ENCODE measurements at places on chromosomes 1 and 21.
A peak's percentile ranks its signal among the peaks of the same experiment; 100 is the strongest.

- DNase-seq: no peak
Measured at GRCh38 chr1:17065666-17066065, 11.8 kb upstream of the SDHB start.

- no peak for DNase-seq
Measured at GRCh38 chr1:75135573-75136194, 1.5 kb downstream of the LHX8 start.

GRCh38 chr1:110356379-110356778 lies 17.2 kb downstream of the RBM15 start:
- DNase-seq: no peak

DNA sequence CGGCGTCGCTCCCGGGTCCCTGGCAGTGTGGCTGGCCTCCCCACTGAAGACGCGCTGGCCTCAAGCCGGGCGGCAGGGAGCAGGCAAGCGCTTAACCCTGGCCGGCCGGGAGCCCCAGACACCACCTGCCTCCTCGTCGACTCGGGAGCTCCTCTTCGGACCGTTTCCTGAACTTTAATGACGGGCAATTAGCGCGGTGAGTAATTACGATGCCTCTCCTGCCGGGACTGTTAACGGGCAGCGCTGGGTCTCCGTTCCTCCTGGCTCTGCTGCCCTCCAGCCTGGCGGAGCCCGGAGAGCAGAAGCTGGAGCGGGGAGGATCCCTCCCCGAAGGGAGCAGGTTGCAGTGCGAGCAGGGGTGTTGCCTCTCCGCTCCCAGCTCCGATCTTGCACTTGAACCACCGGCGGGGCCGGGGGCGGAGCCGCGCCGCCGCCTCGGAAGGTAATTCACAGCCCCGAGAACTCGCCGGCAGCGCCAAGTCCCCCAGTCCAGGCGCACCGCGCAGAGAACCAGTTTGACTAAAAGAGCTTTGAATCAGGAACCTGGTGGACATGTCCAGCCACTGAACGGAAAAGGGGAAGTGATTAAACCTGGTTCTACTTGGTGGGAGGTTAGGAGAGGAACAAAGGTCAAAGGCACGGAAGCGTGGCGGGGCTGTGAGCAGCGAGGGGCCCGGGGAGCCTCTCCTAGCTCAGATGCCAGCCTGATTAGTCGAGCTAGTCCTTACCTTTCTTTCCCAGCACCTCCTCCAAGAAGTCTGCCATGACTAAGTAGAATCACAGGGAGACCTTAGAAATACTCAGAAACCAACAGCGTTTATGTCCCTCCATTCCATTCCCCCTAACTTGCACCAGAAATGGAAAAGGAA lies 18.3 kb upstream of the PLEKHA6 start:
- DNase-seq: no peak

DNA sequence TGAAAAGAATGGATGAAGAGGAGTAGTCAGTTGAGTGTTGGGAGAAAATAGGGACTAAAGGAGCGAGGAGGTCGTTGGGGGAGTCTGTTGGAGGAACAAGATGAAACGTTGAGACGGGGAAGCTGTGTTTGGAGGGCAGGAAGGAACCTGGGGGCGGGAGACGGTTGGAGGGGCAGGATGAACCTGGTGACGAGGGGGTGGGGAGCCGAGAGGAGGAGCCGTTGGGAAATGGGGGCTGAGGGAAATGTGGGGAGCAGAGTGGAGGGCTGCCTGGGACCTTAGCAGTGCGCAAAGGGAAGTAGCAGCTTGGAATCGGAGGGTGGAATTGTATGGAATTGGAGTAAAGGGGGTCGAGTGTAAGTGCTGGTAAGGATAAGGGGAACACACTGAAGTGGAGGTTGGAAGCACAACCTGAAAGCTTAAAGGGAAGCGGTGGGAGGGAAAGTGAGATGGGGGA lies 630 bp downstream of the MTF2 start:
- DNase-seq: peak; percentile 7

DNA sequence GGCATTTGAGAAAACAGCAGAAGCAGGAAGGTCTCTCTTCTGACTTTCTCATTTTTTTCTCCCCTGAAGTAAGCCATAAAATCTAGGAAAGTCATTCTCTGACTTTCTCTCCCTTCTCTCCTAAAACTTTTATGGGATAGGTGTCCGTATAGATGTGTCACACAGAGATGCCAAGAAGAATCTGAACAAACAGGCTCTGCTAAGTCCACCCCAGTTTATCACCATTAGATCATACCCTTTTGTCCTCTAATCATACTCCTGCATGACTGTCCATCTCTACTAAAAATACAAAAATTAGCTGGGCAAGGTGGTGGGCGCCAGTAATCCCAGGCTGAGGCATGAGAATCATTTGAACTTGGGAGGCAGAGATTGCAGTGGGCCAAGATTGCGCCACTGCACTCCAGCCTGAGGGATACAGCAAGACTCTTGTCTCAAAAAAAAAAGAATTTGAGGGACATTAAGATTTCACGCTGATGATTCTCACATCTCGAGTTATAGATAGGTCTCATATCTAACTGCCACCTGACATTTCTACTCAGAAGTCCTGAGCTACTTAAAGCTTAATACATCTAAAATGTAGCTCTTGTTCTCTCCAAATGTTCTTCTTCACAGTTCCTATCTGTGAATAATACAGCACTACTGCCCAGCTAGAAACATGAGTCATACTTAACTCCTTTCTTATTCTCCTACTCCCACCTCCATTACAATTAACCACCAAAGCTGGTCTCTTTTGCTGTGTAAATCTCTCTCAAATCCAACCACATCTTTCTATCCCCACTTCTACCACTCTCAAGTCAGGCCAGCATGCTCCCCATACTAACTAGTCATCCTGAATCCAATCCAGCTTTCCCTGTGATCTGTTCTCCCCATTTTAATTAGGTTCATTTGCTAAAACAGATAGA lies 47.7 kb downstream of the ZNF644 start:
- peak; percentile 33 for DNase-seq

GRCh38 chr1:224189561-224189960 lies 6.5 kb downstream of the DEGS1 start:
- peak; percentile 37 for DNase-seq

- peak; percentile 47 for DNase-seq
Measured at GRCh38 chr1:179228783-179229213, 679 bp downstream of the ABL2 start.

- DNase-seq: peak; percentile 67
Measured at GRCh38 chr1:111769517-111770146, 13.9 kb downstream of the DDX20 start.

DNA sequence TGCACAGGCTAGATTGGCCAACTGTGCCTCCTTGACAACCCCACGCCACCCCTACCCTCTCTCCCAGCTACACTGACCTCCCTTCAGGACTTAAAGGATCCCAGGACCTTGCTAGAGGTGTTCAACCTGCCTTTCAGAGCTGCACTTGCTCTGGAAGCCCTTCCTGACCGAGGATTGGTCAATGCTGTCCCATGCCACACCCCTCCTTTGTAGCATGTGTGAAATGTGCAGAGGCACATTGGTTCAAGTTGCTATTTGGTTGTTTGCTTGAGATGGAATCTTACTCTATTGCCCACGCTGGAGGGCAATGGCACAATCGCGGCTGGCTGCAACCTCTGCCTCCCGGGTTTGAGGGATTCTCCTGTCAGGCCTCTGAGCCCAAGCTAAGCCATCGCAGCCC lies 21.8 kb downstream of the ACTA1 start:
- no peak for DNase-seq

GRCh38 chr1:151267760-151268159 lies 13.2 kb downstream of the PSMD4 start:
- no peak for DNase-seq

DNA sequence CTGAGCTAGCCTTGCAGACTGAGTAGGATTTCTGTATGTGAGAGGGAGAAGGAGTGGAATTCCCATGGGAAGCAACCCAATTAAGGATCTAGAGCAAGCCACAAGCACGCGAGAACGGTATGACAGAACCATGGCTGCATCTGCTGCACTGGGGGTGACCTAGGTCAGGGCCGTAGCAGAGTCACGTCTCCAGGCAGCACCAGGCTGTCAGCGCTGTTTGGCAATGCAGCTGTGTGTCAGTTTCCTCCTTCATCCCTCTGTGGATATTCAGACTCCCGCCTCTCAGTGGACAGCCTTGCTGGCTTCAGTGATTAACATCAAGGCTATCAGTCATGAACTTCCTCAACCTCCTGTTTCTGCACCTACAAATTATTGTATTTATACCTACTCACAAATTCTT lies 118.1 kb upstream of the PPP2R5A start:
- DNase-seq: peak; percentile 81

GRCh38 chr21:44463724-44464123 lies 8.4 kb downstream of the LRRC3 start:
- DNase-seq: no peak

GRCh38 chr1:234271243-234271606 lies 102.0 kb upstream of the COA6 start:
- DNase-seq: no peak

DNA sequence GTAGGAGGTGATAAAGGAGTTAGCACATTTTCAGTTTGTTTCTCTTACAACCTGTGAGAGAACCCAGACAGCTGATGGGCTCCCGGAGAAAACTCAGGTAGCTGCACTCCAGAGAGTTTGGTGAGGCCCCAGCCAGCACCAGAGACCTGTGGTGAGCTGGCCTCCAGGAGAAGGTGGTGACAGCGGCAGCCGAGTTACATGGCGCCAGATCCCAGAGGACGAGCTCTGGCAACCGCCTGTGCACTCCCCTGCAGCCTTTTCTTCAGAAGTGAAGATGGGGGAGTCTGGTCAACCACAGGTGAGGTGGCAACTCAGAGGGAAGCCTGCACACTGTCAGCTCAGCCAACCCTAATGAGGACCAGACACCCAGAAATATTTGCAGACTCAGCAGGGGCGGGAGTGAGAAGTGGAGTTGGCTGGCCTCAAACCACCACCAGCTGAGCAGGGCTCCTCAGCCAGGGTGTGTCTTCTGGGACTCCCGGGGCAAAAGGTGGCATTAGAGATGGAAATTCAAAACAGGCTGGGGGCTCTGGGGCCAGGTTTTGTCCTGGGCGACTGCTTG lies 209.7 kb downstream of the SETD4 start:
- DNase-seq: peak; percentile 24

GRCh38 chr1:32773018-32773763 lies 44.0 kb downstream of the YARS1 start:
- peak; percentile 72 for DNase-seq

DNA sequence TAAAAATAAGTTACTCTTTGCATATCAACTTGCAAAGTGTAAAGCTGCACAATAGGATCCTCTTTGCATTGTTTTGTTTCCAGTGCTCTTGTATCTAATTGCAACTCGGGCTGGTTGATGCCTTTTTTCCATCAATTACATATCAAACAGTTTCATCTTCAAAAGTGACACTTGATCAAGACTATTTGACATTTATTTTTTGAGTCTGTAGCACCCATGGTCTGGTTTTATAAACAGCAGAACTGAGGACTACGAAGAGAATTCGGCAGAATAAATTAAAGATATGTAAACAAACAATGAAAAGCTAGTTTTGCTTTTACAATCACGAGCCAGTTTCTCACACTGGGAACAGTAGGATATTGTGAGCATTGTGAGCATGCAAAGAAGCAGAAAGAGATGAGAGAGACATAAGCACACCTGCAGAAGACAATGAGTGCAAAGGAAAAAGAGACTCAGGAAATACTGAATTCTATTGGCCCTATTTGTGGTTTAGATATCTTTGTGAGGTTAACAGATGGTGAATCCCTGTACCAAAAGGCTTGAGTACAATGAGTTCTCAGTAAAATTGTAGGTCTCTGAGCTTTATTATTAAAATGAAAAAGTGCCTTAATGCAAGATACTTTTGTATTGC lies 45.4 kb downstream of the RPL5 start:
- DNase-seq: no peak

GRCh38 chr1:231376875-231377549 lies 38.9 kb downstream of the SPRTN start:
- DNase-seq: no peak

GRCh38 chr1:175802407-175803123 lies 59.2 kb upstream of the TNR start:
- DNase-seq: no peak

GRCh38 chr1:202589190-202589930 lies 120.9 kb downstream of the SYT2 start:
- DNase-seq: peak; percentile 100

DNA sequence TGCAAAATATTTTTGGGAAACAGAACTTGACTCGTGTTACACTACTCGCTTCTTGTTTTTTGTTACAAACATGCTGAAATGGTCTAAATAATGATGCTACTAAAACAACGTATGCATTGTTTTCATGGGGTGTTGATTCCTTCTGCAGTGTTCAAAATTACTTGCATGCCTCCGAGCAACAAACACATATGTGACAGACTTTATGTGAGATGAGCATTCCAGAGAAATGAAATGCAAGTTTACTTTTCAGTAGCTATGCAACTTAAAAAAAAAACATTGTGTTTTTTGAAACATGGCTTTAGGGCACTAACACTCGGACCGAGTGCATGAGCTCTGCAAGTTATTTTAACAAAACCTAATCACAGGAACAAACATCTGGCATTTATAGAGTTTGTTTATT lies 84.8 kb downstream of the CAMTA1 start:
- peak; percentile 57 for DNase-seq

- DNase-seq: peak; percentile 91
Measured at GRCh38 chr1:209106237-209106741, 477.2 kb upstream of the CAMK1G start.

DNA sequence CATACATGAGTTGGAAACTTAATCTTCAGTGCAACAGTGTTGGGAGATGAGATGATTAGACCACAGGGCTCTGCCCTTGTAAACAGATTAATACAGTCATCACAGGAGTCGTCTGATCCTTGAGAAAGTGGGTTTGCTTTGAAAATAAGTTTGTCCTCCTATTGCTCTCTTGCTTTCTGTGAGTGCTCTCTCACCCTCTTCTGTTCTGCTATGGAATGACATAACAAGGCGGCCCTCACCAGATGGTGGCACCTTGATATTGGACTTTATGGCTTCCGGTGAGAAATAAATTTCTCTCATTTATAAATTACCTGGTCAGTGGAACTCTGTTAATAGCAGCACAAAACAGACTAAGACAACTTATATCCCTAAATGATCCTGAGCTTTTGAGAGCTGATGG lies 353.6 kb downstream of the BRINP3 start:
- no peak for DNase-seq

DNA sequence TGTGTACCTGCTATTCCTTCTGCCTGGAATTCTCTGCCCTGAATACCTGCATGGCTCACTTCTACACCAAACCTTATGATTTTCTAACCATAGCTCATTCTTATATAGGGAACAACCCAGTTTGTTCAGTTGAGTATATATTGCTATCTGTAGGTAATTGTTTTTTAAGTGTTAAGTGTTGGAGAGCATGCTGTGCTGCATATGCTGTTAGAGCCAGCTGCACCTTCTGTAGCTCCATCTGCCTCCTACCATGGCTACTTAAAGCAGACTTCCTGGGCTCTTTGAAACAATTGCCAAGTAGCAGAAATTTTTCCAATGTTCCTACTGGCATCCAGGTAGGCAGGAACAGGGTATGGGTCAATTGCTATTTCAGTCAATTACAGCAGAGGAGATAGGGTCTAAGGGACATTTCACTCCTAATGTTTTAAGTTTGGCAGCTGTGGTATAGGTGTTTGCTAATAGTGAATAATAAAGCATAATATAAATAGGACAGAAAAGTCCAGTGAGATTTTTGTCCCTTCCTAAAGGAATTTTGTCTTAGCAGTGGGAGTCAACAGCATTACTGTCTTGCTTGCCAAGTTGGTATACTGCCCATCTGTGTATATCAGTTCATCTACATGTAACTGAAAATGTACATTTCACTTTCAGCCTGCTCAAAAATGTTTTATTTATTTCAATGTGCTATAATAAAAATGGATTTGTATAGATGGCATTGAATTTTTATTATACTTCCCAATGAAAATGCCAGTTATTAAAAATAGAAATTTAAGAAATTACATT lies 34.0 kb upstream of the C1orf115 start:
- DNase-seq: no peak

- DNase-seq: no peak
Measured at GRCh38 chr1:82266351-82266750, 465.6 kb downstream of the ADGRL2 start.
